ENCODE measurements at places on chromosomes 13 and 19.

DNA sequence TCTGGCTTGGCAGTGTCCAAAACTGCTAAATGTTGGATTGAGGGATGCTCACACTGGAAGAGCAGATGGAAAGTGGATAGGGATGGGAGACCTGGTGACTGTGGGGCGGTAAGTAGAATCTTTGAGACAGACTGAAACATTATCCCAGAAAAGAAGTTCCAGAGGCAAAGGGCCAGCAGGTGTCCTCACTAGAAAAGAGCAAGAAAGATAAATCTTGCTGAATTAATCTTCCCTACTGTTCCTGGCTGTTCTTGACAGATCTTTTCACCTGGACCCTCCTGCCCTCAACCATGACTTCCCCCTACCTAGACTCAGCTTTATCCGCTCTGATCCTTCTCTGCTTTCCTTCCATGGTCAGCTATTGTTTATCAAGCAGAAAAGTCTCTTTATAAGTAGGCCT is 35.0 kb upstream of the FRY start:
- no peaks in the 10 kb centered on the region for H3K4me1 ChIP-seq
- no peak overlapping the region for H3K27ac ChIP-seq
- H3K27me3 ChIP-seq, result no peaks in the 10 kb centered on the region
- no peak for DNase-seq
- no peak overlapping the region for H3K4me3 ChIP-seq

- no peaks in the 10 kb centered on the region for H3K36me3 ChIP-seq
- DNase-seq, result no peak
- no peaks in the 10 kb centered on the region for H3K4me1 ChIP-seq
- H3K4me3 ChIP-seq, result no peak overlapping the region
- H3K27me3 ChIP-seq, result peaks cover 15% of the 10 kb centered on the region
- no peak overlapping the region for H3K27ac ChIP-seq
Observed at GRCh38 chr13:106349080-106349931, 186.2 kb downstream of the EFNB2 start.

DNA sequence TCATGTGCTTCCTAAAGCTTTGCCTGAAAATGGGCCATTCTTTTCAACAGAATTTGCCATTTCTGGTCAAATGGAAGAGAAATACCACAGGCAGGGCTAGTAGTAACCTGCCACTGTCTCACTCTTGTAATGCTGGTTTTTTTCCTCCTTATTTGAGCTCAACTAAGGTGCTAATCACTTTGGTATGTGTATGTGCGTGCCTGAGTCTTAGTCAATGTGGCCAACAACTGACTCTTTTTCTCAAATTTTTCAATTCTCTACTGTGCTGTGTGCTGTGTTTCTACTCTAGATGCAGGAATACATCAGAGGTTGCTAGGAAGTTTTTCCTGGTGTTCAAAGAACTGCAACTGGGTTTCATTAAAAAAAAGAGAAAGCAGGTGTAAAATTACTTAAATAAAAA is 870.2 kb downstream of the EFNB2 start:
- H3K36me3 ChIP-seq, result no peaks in the 10 kb centered on the region
- H3K4me3 ChIP-seq, result no peak overlapping the region
- no peak overlapping the region for H3K27ac ChIP-seq
- H3K27me3 ChIP-seq, result no peaks in the 10 kb centered on the region
- no peak for DNase-seq
- no peaks in the 10 kb centered on the region for H3K4me1 ChIP-seq

DNA sequence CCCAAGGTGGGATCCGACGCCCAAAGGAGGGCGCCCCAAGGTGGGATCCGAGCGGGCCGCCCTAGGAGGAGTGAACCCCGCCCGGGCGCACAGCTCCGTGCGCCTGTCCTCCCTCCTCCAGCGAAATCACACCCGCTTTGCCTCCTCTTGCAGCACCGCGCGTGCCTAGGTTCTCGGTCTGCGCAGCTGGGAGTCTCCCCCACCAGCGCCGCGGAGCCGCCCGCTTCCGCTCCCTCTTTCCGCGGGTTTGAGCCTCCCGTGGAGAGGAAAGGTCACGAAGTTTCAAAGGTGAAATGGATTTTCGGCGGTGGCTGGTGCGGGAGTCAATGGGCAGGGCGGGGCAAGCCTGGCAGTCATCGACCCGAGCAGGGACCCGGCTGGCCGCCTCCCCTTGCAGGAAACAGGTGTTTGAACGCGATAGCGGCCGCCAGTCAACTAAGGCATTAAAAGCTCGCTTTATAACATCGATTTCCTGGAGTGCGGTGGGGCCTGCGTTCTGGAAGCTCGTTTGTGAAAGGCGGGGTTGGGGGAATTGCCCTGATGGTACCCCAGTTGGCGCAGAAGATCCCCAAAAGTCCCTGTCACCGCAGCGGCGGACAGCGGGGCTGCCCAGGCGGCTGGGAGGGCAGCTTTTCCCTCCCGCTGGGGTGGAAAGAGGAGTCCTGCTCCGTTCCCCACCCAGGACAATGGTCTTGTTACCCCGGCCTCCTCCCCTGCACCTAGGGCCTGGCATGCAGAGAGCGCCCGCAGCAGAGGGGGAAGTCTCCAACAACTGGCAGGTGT is 9.0 kb upstream of the SOX1 start:
- H3K27ac ChIP-seq, result no peak overlapping the region
- H3K4me3 ChIP-seq, result no peak overlapping the region
- DNase-seq, result no peak

DNA sequence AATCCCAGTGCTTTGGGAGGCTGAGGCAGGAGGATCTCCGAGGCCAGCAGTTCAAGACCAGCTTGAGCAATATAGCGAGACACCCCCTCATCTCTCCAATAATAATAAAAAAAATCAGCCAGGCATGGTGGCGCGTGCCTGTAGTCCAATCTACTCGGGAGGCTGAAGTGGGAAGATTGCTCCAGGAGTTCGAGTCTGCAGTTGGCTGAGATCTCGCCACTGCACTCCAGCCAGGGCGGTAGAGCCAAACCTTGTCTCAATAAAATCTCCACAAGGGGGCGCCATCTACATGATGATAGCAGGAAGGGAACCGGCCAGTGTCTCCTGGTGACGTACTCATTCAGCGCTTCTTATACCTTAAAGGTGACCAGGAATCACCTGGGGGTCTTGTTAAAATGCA is 13.6 kb upstream of the C5AR1 start:
- no peak overlapping the region for H3K4me3 ChIP-seq
- H3K4me1 ChIP-seq, result peaks cover 18% of the 10 kb centered on the region
- DNase-seq, result peak; percentile 68
- H3K27ac ChIP-seq, result peak overlapping the region; percentile 65
- H3K27me3 ChIP-seq, result peaks cover 11% of the 10 kb centered on the region

GRCh38 chr19:30161021-30161655 is 211.0 kb upstream of the ZNF536 start:
- H3K27ac ChIP-seq, result no peak overlapping the region
- no peak for DNase-seq
- H3K4me1 ChIP-seq, result no peaks in the 10 kb centered on the region
- no peak overlapping the region for H3K4me3 ChIP-seq
- H3K36me3 ChIP-seq, result no peaks in the 10 kb centered on the region
- no peaks in the 10 kb centered on the region for H3K27me3 ChIP-seq

DNA sequence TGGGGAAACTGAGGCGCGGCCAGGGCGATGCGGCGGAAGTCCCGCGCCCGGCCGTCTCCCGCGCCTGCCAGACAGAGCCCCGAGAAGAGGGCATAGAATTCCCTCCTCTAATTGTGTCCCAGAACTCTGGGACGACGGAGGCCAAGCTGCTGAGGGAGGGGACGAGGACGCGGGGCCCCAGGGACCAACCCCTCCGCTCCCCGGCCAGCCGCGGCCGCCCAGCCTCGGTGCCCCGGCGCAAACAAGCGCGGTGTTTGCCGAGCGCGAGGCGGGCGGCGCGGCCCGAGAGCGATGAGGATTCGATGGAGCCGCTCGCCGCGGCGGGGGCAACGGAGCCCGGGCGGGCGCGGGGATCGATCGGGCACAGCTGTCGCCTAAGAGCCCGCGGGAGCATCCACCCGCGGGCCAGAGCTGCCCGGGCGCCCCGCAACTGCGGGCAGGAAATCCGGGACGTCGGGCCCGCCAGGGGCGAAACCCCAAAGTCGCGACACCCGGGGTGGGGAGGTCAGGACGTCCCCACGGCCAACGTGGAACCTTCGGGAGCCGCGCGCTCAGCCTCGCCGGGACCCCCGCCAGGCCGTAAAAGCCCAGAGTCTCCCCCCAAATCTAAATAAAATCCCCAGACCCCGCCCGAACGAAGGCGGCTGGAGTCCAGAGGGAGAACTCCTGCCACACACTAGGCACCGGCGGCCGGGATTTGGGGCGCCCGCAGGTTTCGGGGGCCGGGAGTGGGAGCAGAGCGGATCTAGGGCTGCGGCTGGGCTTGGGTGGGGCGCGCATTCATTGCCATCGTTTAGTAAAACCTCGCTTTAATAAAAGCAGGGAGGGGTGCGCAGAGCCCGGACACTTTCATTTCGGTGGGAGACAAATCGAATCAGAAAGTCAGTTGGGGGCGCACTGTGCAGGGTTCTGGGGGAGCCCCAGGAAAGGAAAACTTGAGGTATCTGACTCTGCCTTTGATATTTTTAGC is 3.6 kb upstream of the ONECUT3 start:
- H3K4me3 ChIP-seq, result peak overlapping the region; percentile 72
- H3K36me3 ChIP-seq, result no peaks in the 10 kb centered on the region
- peaks cover 31% of the 10 kb centered on the region for H3K4me1 ChIP-seq
- peaks cover 18% of the 10 kb centered on the region for H3K27me3 ChIP-seq
- H3K27ac ChIP-seq, result no peak overlapping the region

DNA sequence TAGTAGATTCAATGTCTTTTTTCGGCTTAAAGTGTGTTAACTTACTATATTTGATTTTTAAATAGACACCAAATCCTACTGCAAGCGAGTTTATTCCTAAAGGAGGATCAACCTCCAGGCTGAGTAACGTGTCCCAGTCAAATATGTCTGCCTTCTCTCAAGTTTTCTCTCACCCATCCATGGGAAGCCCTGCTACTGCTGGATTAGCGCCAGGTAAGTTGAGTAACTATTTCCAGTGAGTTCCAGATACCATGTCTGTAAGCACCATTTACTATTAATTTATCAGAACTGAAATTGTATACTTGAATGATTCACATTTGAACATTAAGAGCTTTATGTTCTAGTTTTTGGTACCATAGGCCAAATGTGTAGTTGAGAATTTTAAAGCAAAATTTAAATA is 81.8 kb downstream of the PAN3 start:
- no peak overlapping the region for H3K27ac ChIP-seq
- DNase-seq, result no peak
- peaks cover 10% of the 10 kb centered on the region for H3K36me3 ChIP-seq

GRCh38 chr13:41267106-41267505 is 3.7 kb upstream of the MTRF1 start:
- H3K27ac ChIP-seq, result no peak overlapping the region
- DNase-seq, result no peak
- H3K36me3 ChIP-seq, result no peaks in the 10 kb centered on the region
- no peaks in the 10 kb centered on the region for H3K27me3 ChIP-seq
- H3K4me1 ChIP-seq, result peaks cover 15% of the 10 kb centered on the region
- H3K4me3 ChIP-seq, result no peak overlapping the region

DNA sequence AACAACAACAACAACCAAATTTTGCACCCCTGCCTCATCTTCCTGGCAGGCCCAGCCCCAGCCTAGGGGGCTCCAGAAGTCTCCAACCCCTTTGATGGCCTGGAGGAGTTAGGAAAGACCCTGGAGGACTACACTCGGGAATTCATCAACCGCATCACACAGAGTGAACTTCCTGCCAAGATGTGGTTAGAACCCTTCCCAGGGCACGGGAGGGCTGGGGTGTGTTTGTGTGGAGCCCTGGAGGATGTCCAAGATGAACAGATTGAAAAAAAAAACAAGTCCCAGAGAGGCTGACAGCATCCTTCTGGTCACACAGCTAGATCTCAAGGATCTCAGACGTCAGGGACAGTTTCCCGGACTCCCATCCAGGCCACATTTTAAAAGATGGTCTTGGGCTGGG is 13.3 kb downstream of the APOC1 start:
- H3K36me3 ChIP-seq, result no peaks in the 10 kb centered on the region
- H3K27me3 ChIP-seq, result peaks cover 43% of the 10 kb centered on the region
- no peak overlapping the region for H3K27ac ChIP-seq
- no peak overlapping the region for H3K4me3 ChIP-seq
- DNase-seq, result no peak

DNA sequence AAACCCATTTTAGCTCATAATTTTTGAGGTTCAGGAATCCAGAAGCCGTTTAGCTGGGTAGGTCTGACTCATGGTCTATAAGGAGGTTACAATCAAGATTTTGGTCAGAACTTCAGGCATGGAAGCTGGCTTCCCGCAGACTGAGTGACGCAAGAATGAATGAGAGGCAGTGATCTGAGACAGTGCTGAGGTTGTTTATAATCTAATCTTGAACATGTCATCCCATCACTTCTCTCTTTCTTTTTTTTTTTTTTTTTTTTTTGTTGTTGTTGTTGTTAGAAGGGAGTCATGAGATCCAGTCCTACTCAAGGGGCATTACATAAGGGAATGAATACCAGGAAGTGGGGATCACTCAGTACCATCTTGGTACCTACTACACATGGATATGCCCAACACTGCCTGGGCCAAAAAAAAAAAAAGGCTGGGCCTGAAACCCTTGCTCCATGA is 217.4 kb downstream of the DLEU7 start:
- H3K4me1 ChIP-seq, result peaks cover 28% of the 10 kb centered on the region
- peak; percentile 39 for DNase-seq
- peak overlapping the region; percentile 41 for H3K4me3 ChIP-seq
- H3K36me3 ChIP-seq, result no peaks in the 10 kb centered on the region
- H3K27ac ChIP-seq, result peak overlapping the region; percentile 78
- H3K27me3 ChIP-seq, result no peaks in the 10 kb centered on the region

- H3K27ac ChIP-seq, result peak overlapping the region; percentile 92
- DNase-seq, result peak; percentile 19
- no peaks in the 10 kb centered on the region for H3K36me3 ChIP-seq
- H3K4me1 ChIP-seq, result peaks cover 24% of the 10 kb centered on the region
Observed at GRCh38 chr19:48271531-48272151, 1.8 kb downstream of the ZNF114 start.

DNA sequence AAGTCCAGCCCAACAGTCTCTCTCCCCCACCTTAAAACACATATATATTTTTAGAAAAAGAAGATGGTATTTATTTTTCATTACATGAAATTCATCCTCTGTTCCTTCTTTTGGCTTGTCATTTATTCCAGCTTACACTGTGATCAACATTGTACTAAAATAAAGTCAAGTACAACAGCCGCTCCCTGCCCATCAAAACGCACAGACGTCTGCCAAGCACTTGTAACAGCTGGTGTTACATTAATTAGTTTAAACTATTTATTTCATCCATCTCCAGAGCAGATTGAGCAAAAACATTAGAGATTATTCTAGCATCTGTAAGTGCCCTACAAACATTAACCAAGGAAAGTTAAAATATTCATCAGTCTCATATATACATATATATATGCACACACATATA is 350.5 kb downstream of the DACH1 start:
- no peaks in the 10 kb centered on the region for H3K36me3 ChIP-seq
- no peak overlapping the region for H3K27ac ChIP-seq
- DNase-seq, result no peak
- no peaks in the 10 kb centered on the region for H3K4me1 ChIP-seq
- no peaks in the 10 kb centered on the region for H3K27me3 ChIP-seq

All from naive B cell (primary cell).